ENCODE measurements at places on chromosomes 3 and 15. TPM values are rescaled to one million over a fixed set of nuclear protein-coding genes. Genes with fewer than 3 reads are reported as not detected.

MGLL gene
- 30.2 TPM for total RNA-seq

SYNPR gene
- not detected for total RNA-seq

DNA sequence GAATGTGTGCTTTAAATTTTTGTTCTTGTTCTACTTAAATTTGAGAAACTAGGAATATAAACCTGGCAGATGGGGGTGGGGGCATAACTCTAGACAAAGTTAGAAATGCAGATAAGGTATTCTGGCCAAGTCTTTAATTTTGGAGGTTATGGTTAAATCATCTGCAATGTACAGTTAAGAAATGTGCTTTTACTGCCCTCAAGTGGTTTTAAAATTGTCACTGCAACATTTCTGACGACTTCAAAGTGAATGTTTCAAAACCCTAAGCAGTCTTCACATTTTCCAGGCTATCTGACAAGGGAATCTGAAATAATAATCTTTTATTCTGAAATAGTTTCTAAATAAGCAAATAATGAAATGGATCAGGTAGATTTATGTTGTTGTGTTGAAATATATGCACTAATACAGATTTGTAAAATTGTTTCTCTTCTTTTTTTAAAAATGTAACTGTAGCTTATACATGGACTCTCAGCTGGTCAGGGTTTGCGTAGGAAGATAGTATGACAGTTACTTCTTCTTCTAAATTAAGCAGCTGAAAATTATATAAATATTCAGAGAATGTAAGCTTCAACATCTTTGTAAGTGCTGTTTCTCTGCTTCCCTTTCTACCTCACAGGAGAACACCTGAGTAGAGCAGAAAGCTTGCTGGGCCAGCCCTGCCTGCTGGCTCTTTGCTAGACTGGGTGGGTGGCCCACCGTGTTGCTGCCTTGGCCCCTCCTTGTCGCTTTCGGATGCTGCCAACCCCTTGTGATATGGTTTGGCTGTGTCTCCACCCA lies 45.0 kb downstream of the SUCNR1 start:
- H3K27me3 ChIP-seq: no peaks in the 10 kb centered on the region
- H3K36me3 ChIP-seq: no peaks in the 10 kb centered on the region
- H3K4me1 ChIP-seq: no peaks in the 10 kb centered on the region

DNA sequence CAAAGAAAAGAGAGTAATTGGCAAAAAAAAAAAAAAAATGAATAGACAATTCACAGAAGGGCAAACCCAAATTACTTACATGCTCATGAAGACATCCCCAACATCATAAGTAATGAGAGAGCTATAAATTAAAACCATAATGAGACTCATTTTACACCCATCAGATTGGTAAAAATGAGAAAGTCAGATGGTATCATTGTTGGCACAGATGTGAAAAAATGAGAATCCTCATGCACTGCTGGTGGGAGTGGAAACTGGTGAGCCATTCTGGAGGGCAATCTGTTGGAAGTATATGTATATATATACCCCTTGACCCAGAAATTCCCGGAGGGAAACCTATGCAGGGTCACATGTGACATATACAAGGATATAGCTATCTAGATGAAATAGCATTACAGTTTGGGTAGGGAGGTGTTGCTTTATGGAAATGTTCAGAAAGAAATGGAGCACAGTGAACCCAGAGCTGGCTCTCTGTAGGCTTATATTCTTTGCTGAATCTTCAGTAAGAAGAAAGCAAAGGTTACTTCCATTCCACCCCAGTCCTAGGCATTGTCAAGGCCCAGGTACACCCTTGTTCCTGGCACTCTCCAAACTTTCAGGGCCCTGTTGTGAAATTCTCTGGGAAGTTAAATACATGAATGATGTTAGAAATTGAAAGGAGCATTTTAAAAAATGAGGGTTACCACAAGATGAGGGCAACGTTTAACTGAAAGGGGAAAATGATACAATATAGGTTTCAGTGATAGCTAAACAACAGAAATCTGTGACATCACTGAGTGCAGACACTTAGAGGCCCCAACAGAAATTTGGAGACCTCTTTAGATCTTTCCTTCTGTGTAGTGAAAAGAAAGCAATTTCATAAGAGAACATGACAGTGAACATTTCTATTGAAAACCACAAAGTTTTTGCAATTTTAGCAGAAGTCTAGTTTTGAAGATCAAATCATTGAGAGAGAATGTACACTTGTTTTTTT lies 132.7 kb upstream of the TPRG1 start:
- H3K4me3 ChIP-seq: no peak overlapping the region
- no peaks in the 10 kb centered on the region for H3K36me3 ChIP-seq
- H3K27me3 ChIP-seq: no peaks in the 10 kb centered on the region
- no peak for DNase-seq

CHRNA5 gene
- total RNA-seq: 4.3 TPM

DNAH1 gene
- total RNA-seq: 10.8 TPM

TRAIP gene
- 1.9 TPM for total RNA-seq

DNA sequence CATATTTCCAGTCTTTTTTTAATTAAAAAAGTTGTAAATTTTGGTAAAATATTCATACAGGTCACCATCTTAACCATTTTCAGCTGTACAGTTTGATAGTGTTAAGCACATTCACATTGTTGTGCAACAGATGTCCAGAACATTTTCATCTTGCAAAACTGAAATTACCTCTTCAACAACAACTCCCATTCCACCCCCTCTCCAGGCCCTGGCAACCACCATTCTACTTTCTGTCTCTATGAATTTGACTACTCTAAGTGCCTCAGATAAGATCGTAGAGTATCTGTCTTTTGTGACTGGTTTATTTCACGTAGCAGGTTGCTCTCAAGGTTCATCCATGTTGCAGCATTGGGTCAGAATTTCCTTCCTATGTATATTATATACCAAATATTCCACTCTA lies 76.0 kb downstream of the SLCO3A1 start:
- peak overlapping the region; percentile 67 for H3K27ac ChIP-seq
- no peaks in the 10 kb centered on the region for H3K27me3 ChIP-seq
- H3K4me3 ChIP-seq: no peak overlapping the region
- DNase-seq: no peak
- no peaks in the 10 kb centered on the region for H3K36me3 ChIP-seq

DNA sequence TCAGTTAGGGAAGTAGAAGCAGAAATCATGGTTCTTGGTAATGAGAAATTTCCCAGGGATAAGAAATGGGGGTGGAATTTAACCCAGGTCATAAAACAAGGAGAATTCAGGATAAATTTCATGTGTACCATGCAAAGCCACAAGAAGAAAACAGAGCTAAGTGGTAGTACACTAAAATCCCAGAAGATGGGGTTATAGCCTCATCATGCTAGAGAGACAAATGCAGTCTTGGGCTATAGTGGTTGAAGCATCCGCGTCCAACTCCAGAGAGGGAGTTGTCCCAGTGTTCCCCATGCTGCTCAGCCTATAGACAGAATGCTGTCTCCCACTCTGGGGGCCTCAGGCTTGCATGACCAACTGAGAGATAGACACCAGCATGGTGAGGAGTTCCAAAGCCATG lies 36.2 kb upstream of the CLRN1 start:
- H3K27ac ChIP-seq: no peak overlapping the region
- no peak for DNase-seq
- no peaks in the 10 kb centered on the region for H3K4me1 ChIP-seq
- no peak overlapping the region for H3K4me3 ChIP-seq
- no peaks in the 10 kb centered on the region for H3K27me3 ChIP-seq

ENTPD3 gene
- total RNA-seq: 7.5 TPM

- H3K4me1 ChIP-seq: no peaks in the 10 kb centered on the region
- no peak overlapping the region for H3K27ac ChIP-seq
- H3K4me3 ChIP-seq: no peak overlapping the region
Observed at GRCh38 chr3:159819676-159820075, 169.0 kb upstream of the IL12A start.

DNA sequence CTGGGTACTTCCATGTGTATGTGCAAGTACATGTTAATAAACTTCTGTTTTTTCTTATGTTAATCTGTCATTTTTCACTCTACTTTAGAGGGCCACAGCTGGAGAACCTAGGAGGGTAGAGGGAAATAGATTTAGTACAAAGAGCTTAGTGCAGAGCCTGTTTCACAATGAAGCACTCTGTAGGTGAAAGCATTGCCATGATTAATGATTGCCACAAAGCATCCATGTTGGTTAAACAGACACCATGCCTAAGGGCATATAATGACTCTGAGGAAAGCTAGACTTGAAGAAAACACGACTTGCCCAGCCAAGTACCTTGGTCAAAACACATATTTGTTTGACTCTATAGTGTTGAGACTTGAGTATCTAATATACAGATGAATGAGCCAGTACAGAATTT lies 338.4 kb downstream of the FHIT start:
- no peak overlapping the region for H3K4me3 ChIP-seq
- no peak overlapping the region for H3K27ac ChIP-seq
- H3K27me3 ChIP-seq: no peaks in the 10 kb centered on the region
- no peaks in the 10 kb centered on the region for H3K4me1 ChIP-seq

DNA sequence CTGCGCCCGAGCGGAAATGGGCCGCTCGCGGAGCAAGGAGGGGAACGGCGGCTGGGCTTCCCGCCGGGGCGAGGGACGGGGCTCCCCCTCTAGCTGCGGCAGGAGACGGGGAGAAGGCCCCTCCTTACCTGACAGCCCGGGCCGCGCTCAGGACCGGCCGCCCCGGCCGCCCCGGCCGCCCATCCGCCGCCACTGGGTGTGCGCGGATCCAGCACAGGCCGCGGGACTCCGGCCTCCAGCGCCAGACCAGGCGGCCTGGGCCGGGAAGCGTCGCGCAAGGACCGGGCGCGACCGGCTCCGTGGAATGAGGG lies 296 bp downstream of the TPRA1 start:
- no peaks in the 10 kb centered on the region for H3K36me3 ChIP-seq
- peak overlapping the region; percentile 94 for H3K4me3 ChIP-seq
- H3K27me3 ChIP-seq: no peaks in the 10 kb centered on the region
- H3K4me1 ChIP-seq: peaks cover 14% of the 10 kb centered on the region
- H3K27ac ChIP-seq: peak overlapping the region; percentile 92
- DNase-seq: no peak

Measured in breast epithelium (tissue), 4 donors.